ENCODE measurements at places on chromosomes 6 and 20. TPM values are rescaled to one million over a fixed set of nuclear protein-coding genes. Genes with fewer than 3 reads are reported as not detected.

Gene OOEP
- total RNA-seq: 0.77 TPM

Gene SSR1
- 154 TPM for total RNA-seq

Gene PEX3
- 24.0 TPM for total RNA-seq

Gene MRPS18B
- total RNA-seq: 109 TPM

Gene SNAP91
- not detected for total RNA-seq

Gene OR2J3
- not detected for total RNA-seq

Gene POM121L2
- not detected for total RNA-seq

Gene HCRTR2
- total RNA-seq: not detected

Gene ZSCAN31
- total RNA-seq: 2.1 TPM

Gene NOP56
- total RNA-seq: 263 TPM

Gene JAG1
- 1.0 TPM for total RNA-seq

Gene KCNK16
- not detected for total RNA-seq

Gene RXRB
- 55.6 TPM for total RNA-seq

Gene DNAAF9
- 3.6 TPM for total RNA-seq

Gene RWDD2A
- 2.8 TPM for total RNA-seq

Gene PCMTD2
- total RNA-seq: 67.8 TPM

Gene C6orf15
- not detected for total RNA-seq

Gene HNF4A
- total RNA-seq: not detected

Gene ZBP1
- total RNA-seq: 0.70 TPM

Gene ZNF311
- total RNA-seq: 1.6 TPM

Gene GLP1R
- 0.77 TPM for total RNA-seq

Gene MMP24
- not detected for total RNA-seq
